Epithelial cell of prostate (primary cell): ENCODE measurements at places on chromosomes 3 and 15.

DNA sequence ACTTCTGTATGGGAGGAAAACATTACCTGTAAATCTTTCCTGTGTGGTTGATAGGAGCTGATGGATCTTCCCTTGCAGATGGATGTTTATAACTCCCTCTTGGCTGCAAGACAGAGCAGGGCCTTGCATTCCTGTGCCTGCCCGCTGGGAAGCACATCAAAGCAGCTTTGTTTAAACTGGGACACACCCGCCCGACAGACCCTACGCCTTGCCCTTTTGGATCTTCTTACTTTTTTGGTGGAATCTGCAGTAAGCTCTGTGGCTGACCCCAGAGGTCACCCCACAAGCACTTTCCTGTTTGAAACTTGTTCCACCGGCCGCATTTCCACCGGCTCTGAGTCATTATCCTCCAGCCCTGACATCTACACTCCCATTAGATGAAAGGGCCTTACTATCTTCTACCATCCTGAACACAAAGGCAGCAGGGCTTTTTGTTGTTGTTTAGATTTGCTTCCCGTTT, 244.1 kb upstream of the STT3B start:
- DNase-seq, result peak; percentile 53

DNA sequence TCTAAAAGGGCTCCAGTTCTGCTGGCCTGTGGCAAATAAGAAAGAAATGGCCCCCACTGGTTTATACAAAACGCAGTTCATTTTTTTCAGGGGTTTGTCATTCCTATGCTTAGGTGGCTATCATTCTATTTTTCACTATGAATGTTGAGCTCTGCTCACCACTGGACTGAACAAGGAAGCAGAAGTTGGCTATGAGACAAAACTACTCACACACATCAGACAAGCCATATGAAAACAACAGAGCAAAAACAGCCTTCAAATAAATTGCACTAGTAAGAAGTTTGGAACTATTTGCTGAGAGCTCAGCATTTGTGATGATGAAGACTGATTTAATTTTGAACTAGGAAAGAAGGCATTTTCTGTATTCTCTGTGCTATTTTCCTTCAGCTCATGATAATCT, 328.5 kb downstream of the MECOM start:
- no peak for DNase-seq

GRCh38 chr3:14252321-14253021, 73.9 kb downstream of the LSM3 start:
- no peak for DNase-seq

GRCh38 chr15:79170256-79170664, 79.7 kb upstream of the RASGRF1 start:
- DNase-seq, result peak; percentile 41

- no peak for DNase-seq
Measured at GRCh38 chr3:67646586-67647234, 7.7 kb downstream of the SUCLG2 start.
